Thyroid gland (tissue), 4 donors: ENCODE measurements at places on chromosomes 13 and 19.

GRCh38 chr13:112183532-112184090, 116.7 kb downstream of the SOX1 start:
- DNase-seq, result no peak

GRCh38 chr13:63364159-63364558, 1948.5 kb upstream of the PCDH20 start:
- DNase-seq, result no peak

- no peak for DNase-seq
Measured at GRCh38 chr13:110336681-110337080, 29.6 kb downstream of the COL4A2 start.

GRCh38 chr19:38838208-38838985, 6.8 kb upstream of the ECH1 start:
- DNase-seq, result no peak

- DNase-seq, result no peak
Measured at GRCh38 chr19:22605275-22606211, 28.6 kb upstream of the ZNF492 start.
